ENCODE measurements at places on chromosomes 2 and 18.

DNA sequence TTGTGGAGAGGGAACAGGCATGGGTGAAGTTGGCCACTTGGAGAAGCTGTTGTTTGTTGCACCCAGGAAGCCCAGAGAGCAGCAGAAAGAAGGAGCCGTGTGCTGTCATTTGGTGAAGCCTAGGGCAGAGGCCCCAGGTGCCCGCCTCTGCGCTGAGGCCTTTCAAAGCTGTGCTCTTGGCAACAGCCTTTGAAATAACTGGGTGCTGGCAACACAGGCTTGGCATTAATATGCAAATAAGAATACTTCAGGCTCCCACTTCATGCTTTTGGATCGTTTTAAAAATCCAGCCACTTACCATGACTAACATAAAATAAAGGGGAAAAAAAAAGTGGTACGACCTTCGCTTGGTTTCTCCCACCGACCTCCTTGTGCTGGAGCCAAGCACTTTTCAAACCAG lies 41.1 kb downstream of the DHRS9 start:
- no peak for DNase-seq

- no peak for DNase-seq
Observed at GRCh38 chr2:164593541-164593940, 27.7 kb downstream of the GRB14 start.

DNA sequence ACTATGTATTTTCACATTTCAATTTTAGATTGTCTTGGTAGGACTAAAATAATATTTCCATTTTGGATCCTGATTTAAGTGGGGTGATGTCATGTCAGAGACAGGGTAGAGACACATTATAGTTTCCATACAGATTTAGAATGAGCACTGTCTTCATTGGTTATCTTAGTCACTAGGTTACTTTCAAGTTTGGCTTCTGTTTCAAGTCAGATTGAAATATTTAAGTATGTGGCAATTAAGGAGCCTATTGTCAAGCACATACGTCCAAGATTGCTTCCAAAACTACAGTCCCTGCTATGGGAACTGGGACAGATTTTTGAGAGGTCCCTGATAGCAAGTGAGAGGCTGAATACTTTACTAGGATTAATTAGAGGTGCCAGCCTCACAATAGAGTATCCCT lies 89.2 kb upstream of the FAM117B start:
- DNase-seq = no peak

- no peak for DNase-seq
Observed at GRCh38 chr18:49521216-49521835, 34.3 kb upstream of the C18orf32 start.

GRCh38 chr18:32368991-32369390 lies 101.7 kb downstream of the GAREM1 start:
- DNase-seq = no peak

DNA sequence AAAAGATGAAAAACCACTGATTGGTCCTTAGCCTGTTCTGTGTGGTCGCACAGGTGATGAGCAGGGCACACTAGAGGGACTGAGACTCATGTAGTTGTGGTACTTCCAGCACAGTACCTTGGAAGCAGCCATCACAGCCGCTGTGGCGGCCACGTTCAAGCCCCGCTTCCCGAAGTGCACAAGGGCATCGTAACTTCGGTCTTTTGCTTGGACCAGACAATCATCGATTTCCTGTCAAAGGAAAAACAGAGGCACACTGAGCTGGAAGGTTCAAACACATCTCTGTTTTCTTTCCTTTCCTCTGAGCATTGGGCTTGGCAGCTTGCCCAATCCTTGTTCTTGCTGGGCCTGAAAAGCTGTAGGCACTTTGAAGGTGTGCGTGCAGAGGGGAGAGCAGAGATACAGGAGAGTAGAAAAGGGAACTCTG lies 52.6 kb downstream of the MRPL35 start:
- DNase-seq = no peak

- no peak for DNase-seq
Observed at GRCh38 chr2:15913146-15913545, 27.2 kb upstream of the MYCN start.

DNA sequence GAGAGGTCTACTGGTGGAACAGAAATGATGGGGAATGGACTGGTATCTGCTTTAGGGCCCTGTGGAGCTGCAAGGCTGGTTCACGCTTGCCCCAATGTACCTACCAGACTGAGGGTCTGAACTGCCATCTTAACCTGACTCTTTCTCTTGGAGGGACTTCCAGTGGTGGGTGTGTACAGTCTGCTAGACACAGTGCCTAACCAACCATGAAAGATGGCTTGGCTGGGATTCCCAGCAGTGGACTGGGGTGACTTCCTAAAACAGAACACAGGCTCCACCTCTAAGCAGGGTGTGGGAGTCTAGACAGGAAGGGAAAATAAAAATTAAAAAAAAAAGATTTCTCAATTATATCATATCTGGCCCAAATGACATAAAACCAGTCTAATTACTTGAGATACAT lies 25.5 kb upstream of the MYO3B start:
- no peak for DNase-seq

- peak; percentile 20 for DNase-seq
Observed at GRCh38 chr2:111519071-111519470, 364.9 kb downstream of the ANAPC1 start.

All from umbilical cord (tissue), 2 donors.